Colonic mucosa (tissue), 4 donors: ENCODE measurements at places on chromosomes 12 and 14. TPM values are rescaled to one million over a fixed set of nuclear protein-coding genes. Genes with fewer than 3 reads are reported as not detected.

GRCh38 chr12:29350080-29350479 is 30.9 kb downstream of the ERGIC2 start:
- no peak for DNase-seq

Gene PLEK2
- total RNA-seq: 71.6 TPM

Gene RDH5
- total RNA-seq: 29.6 TPM

DNA sequence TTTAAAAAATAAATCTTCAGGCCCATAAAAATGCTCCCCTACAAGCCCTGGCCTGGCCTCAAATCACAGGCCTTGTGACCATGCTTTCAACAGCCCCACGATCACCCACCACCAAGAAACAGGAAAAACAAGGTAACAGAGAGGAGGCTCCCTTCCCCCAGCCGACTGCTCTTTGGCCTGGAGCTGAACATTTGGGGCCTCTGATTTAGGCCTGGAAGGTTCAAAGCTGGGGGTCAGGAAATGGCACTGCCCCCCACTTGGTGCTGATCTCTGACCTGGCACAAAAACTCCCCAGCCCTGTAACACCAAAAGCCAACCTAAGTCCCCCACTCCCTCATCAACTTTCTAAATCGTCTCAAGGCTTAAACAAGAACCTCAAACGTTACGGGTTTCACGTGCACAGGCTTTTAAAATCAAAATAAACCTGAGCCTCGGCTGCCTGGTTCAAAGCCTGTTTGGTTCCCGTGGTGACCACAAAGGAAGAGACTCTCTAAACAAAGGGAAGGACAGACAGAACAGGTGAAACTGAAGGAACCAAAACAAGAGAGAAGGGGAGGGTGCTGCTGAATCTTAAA is 9.0 kb downstream of the ACTN1 start:
- DNase-seq: no peak

DNA sequence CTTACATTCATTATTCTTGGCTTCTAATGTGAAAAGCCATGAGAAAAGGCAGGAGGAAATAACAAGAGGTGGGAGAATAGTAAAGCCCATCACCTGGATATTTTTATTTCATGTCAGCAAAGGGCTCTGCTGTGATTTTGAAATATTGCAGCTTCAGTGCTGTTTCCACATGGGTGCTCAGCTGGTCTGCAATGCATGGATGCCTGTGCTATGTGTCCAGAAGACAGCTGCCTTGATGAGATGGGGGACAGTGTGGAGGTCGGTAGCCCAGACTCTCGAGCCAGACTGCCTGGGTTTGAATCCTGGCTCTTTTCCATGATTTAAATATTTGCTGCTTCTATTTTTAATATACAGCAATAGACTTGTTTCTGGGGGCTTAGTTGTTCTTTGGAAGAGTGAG is 477.5 kb upstream of the GARIN6 start:
- no peak for DNase-seq

Gene OTX2
- total RNA-seq: not detected

DNA sequence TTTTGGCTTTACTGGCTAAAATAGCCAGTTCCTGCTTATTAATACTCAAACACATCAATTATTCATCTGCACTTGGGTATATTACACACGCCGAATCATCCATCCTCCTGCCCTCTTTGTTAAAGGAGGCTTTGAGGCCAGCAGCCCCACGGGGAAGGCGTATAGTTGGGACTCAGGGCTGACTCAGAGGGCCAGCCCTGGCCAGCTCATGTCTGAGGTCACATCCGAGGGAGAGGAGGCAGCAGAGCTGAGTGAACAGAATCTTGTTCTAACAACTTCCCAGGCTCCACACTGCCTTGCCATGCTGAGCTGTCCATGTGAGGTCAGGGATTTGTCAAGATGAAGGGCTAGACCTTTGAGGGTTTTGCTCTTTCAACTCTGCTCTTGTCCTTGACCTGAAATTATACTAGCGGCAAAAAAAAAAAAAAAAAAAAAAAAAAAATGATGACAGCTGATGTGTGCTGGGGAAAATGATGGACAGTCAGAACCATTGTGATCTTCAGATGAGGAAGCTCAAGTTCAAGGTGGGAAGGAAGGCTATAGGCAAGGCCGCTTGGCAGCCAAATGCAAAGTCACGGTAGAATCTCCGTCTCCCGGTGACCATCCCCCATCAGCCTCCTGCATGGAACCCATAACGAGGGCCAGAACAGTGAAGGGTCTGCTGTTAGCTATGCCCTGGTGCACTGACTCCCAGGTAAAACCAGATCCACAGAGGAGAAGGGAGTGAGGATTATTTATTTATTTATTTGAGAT is 12.5 kb upstream of the MARK3 start:
- no peak for DNase-seq

GRCh38 chr14:20681348-20682126 is 2.8 kb upstream of the RNASE4 start:
- DNase-seq: peak; percentile 88

DNA sequence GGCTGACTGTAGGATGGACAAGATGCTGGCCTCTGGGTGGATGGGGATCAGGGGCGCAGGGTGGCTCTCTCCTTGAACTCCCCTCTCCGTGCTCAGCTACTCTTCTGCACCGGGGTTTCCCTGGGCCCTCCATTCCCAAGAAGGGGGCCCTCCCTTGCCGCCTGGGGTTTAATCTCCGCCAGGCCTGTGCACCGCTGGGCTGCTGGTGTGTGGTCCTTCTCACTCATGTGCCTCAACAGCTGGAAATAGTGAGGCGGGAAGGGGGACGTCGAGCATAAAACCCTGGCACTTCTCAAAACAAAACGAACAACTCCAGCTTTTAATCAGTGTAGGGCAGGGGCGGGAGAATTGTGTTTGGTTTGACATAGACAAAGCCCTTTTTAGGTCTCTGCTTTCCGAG is 19.0 kb upstream of the SMOC1 start:
- DNase-seq: no peak

DNA sequence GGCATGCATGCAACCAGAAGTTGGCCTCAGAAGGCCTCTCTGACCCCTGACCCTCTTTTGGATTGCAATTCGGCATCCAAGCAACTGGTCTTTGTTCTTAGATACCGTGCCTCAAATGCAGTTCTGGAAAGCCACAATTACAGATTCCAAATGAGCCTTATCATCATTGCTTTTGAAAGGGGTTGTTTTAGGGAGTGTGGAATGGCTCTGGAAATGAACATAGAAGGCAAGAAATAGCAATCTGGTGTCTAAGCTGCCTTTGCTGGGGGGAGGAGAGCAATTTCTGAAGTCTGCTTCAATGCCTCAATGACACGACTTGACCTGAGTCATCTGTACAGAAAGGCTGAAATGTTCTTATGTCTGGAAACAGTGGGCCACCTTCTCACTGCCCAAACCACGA is 250.1 kb downstream of the NUAK1 start:
- no peak for DNase-seq

- no peak for DNase-seq
Observed at GRCh38 chr14:60648249-60648933, 886 bp downstream of the SIX1 start.
